Osteoblast (primary cell): ENCODE measurements at places on chromosomes 12 and 14. TPM values are rescaled to one million over a fixed set of nuclear protein-coding genes. Genes with fewer than 3 reads are reported as not detected.

The KCNK10 gene
- under 0.01 TPM in 2 replicates for total RNA-seq

The C12orf54 gene
- total RNA-seq, result not detected in 2 replicates

The SOX5 gene
- total RNA-seq, result 4.7 and 5.1 TPM in 2 replicates

The SIVA1 gene
- total RNA-seq, result 57.2 and 62.2 TPM in 2 replicates

The LRRK2 gene
- 5.0 and 5.1 TPM in 2 replicates for total RNA-seq

The STAC3 gene
- total RNA-seq, result 0.36 and 0.59 TPM in 2 replicates

The RIMBP2 gene
- not detected in 2 replicates for total RNA-seq
